ENCODE measurements at places on chromosomes 11 and 22.

GRCh38 chr11:122717264-122717867 is 61.8 kb downstream of the UBASH3B start:
- DNase-seq: no peak

GRCh38 chr22:33882991-33883390 is 37.3 kb downstream of the LARGE1 start:
- DNase-seq: no peak

- no peak for DNase-seq
Measured at GRCh38 chr11:44112091-44112821, 16.8 kb downstream of the EXT2 start.

DNA sequence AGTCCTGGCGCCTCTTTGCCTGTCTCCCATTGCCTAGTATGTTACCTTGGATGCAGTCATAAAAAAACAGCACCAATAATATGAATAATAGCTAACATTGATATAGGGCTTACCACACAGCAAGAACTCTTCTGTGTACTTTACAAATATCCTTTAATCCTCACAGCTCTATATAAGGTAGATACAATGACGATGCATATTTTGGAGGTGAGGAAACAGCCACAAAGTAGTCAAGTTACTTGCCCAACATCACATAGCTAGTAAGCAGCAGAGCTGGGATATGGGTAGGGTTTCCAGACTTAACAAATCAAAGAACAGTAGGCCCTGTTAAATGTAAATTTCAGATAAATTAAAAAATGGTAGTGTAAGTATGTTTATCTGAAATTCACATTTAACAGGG is 128.8 kb downstream of the ST3GAL4 start:
- DNase-seq: no peak

DNA sequence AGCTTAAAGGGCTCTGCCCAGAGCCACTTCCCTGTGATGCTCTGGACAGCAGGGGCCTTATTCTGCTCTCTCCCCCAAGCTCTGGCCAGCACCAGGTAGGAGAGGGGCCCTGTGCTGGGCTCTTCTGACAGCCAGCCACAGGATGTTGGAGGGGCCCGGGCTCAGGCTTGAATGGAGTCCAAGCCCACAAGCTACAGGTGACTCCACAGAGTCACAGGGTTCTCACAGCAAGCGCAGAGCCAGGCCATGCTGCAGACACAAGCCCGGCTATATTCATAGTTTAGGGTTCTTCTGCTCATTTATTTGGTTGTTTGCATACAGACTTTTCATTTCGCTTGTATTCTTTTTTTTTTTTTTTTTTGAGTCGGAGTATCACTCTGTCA is 1392.8 kb downstream of the BRD1 start:
- no peak for DNase-seq

DNA sequence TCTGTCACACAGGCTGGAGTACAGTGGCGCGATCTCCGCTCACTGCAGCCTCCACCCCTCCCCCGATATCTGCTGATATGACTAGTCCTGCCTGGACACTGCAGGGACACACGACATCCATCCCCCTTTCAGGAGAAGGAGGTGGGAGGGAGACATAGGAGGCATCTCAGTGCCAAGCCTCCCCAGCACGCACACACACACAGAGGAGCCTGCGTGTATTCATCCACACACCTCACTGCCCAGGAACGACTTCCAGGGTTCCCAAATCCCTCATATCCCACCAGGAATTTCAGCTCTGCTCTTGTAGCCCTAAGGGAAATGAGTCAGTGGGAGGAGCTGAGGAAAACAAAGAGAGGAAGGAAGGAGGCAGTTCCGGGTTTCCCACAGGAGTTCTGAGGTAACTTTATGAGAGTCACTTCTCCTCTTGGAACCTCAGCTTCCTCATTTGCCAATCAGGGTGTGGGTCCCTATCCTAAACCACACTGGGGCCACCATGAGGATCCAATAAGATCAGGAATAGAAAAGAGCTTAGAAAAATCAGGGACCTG is 37.2 kb upstream of the ACER3 start:
- DNase-seq: no peak

GRCh38 chr11:13777341-13777985 is 109.0 kb downstream of the FAR1 start:
- DNase-seq: no peak

- no peak for DNase-seq
Measured at GRCh38 chr11:12936200-12936599, 72.9 kb upstream of the RASSF10 start.

GRCh38 chr11:19701421-19701820 is 11.2 kb upstream of the NAV2 start:
- DNase-seq: no peak

DNA sequence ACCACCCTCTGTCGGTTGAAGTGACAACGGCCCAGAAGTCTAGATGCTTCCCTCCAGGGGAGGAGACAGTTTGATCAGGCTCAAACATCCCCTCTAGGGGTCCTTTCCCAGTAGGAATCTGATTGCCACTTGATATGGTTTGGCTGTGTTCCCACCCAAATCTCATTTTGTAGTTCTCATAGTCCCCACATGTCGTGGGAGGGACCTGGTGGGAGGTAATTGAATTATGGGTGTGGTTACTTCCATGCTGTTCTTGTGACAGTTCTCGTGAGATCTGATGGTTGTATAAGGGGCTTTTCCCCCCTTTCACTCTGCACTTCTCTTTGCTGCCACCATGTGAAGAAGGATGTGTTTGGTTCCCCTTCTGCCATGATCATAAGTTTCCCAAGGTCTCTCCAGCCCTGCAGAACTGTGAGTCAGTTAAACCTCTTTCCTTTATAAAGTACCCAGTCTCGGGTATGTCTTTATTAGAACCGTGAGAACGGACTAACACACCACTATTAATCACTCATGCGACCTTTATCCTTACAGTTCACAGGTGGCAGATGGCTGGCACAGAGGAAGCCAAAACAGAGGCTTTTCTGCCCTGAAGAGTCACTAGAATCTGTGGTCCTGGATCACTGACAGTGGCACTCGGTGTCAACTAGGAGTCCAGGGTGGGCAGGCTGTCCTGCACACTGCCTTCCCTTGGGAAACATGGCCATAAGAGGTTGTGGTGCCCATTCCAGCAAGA is 21.6 kb downstream of the ASPHD2 start:
- no peak for DNase-seq

DNA sequence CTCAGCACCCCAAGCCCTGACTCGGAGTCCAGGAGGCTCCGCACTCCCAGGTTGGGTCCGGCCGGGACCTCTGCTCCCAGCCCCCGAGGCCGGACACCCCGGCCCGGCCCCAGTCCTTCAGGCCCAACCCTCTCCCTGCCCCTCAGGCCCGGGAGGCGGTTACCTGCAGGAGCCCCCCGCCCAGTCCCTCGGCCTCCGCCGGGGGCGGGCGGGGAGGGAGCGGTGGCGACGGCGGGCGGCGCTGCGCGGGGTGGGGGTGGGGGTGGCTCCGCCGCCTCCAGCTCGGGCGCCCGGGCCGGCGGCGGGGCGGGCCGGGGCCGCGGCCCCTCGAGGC is 310 bp downstream of the TCF20 start:
- no peak for DNase-seq

GRCh38 chr11:34640050-34640923 is 19.4 kb downstream of the EHF start:
- DNase-seq: no peak

DNA sequence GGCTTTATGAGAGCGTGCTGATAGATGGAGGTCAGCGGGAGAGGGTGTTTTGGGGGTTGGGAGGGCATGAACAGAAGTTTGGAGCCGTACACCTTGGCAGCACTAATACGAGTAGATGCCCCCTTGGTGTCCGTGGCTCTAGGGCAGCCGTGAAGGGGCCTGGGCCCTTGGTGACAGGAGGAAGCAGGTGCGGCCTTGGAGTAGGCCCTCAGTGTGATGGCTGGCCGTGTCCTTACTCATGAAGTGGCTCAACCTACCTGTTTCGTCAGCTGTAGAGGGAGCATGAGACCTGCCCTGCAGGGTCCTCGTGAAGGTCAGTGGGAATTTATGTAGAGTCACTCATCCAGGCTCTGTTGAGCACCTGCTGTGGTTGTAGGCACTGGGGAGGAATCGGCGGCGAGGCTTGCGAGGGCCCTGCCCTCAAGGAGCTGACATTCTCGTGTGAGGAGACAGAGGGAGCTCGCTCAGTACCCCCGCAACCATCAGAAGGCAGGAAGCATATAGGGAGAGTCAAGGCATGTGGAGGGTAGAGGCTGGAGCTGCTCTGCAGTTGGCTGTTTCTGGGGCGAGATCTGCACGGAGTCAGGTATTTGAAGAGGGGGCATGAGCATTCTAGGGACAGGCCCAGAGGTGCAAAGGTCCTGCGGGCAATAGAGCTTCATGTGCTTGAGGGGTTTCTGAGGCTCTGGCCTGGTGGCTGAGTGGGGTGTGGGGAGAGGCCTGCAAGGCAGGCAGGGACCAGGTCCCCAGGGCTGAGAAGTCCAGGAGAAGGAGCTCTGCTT is 39.6 kb downstream of the TBC1D22A start:
- DNase-seq: no peak

- no peak for DNase-seq
Measured at GRCh38 chr11:1896468-1896867, 4.8 kb upstream of the PRR33 start.

- no peak for DNase-seq
Measured at GRCh38 chr22:46244771-46245170, 5.3 kb downstream of the CDPF1 start.

- DNase-seq: no peak
Measured at GRCh38 chr11:121671283-121672168, 218.8 kb upstream of the SORL1-AS1 start.

GRCh38 chr22:46446799-46447198 is 90.6 kb downstream of the CELSR1 start:
- DNase-seq: no peak

DNA sequence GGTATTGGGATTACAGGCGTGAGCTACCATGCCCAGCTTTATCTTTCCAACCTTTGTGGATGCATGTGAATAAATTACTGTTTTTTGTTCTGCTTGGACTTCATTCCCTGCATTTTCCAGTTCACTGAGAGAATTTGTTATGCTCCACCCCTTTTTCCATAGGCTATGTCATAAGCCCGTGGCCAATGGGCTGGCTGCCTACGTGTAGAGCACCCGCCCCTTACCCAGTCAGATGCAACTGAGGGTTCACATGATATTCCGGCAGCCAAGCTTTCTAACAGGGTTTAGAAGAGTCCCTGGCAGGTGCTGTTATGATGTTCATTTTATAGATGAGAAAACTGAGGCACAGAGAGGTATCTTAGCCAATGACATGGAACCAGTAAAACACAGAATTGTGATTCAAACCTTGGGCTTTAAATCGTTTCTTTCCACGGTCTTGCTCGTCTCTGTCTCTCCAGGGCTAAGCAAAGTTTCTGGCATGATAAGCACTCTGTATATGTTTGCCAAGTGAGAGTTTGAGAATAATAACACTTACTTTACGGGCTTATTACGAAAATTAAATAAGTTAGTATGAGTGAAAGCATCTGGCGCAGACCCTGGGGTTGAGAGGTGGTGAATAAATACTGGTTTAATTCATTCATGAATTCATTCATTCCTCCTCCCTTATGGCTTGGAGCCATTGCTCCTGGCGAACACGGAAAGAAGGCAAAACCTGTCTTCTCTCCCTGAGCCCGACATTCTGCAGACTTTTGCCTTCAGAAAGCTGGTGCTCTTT is 42.4 kb upstream of the RASD2 start:
- no peak for DNase-seq

DNA sequence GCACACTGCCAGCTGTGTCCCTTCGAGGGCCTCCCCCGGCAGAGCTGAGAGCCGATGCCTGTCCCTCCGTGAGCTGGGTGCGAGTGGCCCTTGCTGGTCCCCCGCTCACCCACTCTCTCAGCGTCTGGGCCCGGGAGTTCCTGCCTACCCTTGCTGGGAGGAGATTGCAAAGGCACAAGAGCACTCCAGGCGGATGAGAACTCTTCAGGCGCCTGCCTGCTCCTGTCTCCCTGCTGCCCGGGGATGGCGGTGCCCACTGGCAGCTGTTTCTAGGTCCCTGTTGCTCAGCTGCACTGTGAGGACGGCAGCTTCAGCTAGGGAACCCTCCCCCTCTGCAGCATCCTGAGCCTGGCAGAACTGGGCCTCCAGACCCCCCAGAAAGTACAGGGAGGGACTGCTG is 61.1 kb downstream of the FLRT1 start:
- DNase-seq: no peak

DNA sequence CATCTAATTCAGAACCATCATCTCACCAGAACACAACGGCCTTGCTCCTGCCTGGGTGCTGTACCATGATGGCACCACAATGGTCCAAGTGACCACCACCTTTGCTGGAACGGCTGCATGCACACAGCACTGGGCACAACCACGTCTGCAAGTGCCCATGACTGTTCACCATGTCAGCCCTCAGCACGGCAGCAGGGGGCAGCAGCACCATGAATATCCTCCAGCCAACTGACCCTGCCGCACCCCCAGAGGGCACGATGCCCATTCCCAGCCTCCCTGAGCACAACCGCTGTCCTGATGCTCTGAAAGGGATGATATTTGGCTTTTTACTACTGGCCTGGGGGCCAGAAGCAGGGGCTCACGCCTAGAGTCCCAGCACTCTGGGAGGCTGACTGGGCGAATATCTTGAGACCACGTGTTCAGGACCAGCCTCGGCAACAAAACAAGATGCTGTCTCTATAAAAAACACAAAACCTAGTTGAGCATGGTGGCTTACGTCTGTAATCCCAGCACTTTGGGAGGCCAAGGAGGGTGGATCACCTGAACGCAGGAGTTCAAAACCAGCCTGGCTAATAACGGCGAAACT is 25.7 kb downstream of the DRD4 start:
- no peak for DNase-seq

- no peak for DNase-seq
Measured at GRCh38 chr11:280706-281485, 2.7 kb downstream of the NLRP6 start.

- no peak for DNase-seq
Measured at GRCh38 chr11:4466871-4467442, 15.5 kb upstream of the OR52K1 start.

- DNase-seq: no peak
Measured at GRCh38 chr22:36913427-36914389, at the start of gene CSF2RB. Gene CSF2RB (plus strand): TSS chr22:36913628. CDS start chr22:36922208, 8,580 bp downstream.

All from iPS DF 6.9 (cell line).